NCI-H2107 (cell line): ENCODE measurements at places on chromosomes 12 and 14.

DNA sequence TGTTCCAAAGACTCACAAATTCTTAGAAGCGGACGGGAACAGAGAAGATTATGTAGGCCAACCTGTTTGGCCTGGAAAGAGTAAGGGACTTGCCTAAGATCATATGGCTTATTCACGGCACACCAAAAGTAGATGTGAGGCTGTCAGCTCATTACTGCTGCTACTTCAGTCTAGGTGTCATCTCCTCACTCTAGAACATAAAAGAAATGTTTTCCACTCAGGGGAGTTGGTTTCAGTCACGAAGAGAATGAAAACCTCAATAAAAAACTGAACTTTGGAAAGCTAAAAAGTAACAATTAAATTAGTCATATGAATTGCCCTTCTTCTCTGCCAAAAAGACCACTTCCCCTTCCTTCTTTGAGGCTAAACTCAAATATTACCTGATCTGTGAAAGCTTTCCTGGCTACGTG, 658 bp upstream of the CEP128 start:
- no peak for DNase-seq

GRCh38 chr12:92486443-92487137, 216.2 kb upstream of the PLEKHG7 start:
- no peak for DNase-seq

GRCh38 chr14:29264865-29265264, 498.3 kb downstream of the FOXG1 start:
- DNase-seq: no peak

- DNase-seq: no peak
Measured at GRCh38 chr14:90495357-90496276, 98.8 kb downstream of the CALM1 start.

DNA sequence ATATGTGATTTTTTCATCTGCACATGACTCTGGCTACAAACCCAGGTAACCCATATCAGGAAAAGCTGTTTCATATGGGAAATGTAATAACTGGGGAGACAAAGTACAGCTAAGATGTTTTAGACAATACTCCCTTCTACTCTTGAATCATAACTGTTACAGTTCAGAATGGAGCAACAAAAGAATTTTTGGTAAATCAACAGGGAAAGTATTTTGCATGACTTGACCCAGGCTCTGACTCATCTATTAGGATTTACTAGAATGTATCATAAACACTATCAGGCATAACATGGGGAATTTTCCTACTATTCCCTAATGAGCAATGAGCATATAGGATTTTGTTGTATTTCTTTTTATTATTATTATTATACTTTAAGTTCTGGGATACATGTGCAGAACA, 553.0 kb downstream of the SLC16A7 start:
- DNase-seq: no peak

DNA sequence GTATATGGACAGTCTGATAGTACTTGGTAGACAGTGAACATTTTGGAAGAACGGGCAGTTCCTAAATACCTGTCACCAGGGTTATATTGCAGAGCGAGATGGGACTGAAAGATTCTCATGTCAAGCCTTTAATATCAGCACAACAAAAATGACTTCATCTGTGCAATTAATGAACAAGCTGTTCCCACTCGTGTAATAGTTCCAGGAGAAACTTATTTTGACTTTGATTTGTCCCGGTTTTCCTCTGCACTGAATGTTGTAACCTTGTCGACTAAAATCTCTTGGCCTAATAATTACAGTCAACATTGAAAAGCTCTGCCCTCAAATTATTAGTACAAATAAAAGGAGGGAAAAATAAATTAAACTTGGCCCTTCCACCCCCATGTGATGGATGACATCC, 79.5 kb downstream of the WASHC3 start:
- DNase-seq: no peak

- no peak for DNase-seq
Measured at GRCh38 chr12:79191391-79191790, 326.8 kb downstream of the SYT1 start.

- DNase-seq: no peak
Measured at GRCh38 chr12:57177354-57177753, 29.9 kb upstream of the LRP1-AS start.
